T1000 (cell line): ENCODE measurements at places on chromosomes 5 and 9.

GRCh38 chr5:14109771-14110170 is 33.4 kb upstream of the TRIO start:
- no peak for DNase-seq

GRCh38 chr5:135723491-135723890 is 111.0 kb upstream of the SLC25A48 start:
- no peak for DNase-seq

- DNase-seq: peak; percentile 71
These were observed 2.3 kb upstream of the SLC4A9 start for GRCh38 chr5:140357726-140358093.

GRCh38 chr5:118441034-118441433 is 547.3 kb downstream of the DTWD2 start:
- DNase-seq: no peak

- no peak for DNase-seq
These were observed 4.0 kb downstream of the IL7R start for GRCh38 chr5:35860686-35861085.

DNA sequence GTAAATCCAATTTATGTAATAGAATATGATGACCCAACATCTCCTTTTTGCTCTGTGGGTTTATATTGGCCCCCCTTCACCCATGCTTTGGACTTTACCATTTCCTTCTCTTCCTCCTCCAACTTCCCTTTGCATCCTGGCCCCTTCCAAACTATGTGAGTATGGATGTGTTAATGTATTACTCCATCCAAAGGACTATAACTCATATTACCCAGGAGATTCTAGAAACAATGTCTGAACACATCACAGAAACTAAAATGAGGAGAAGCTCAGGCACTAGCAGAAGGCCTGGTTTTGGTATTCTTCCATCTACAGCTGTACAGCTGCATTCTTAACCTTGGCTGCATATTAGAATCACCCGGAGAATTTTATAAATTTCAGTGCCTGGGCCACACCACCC is 110.7 kb downstream of the PDE4D start:
- no peak for DNase-seq

DNA sequence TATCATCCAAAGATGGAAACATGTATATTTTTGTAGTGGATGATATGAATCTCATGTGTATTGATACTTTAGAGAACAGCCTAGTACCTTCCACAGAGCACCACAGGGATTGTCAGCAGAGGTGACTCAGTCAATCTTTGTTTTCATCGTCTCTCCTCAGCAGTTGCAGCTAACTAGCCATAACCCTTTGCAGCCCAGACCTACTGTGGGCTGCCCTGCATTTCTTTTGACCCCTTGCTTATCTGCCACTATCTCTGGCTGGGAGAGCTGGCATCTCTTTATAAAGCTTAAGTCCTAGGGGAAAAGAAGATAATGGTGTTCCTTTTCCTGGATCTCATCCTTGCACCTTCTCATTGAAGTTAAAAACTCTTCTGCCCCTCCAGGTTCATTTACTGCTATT is 28.7 kb downstream of the HMGCR start:
- DNase-seq: no peak
